ENCODE measurements at places on chromosomes 2 and 18. TPM values are rescaled to one million over a fixed set of nuclear protein-coding genes. Genes with fewer than 3 reads are reported as not detected.

Gene LIMS3
- 1.5 TPM for polyA plus RNA-seq

Gene MAP3K19
- polyA plus RNA-seq: not detected

Gene SPP2
- polyA plus RNA-seq: not detected

Gene SULT1C4
- 7.1 TPM for polyA plus RNA-seq

Gene RAB6C
- polyA plus RNA-seq: 0.17 TPM

Gene CD226
- polyA plus RNA-seq: 0.28 TPM

Gene IL1R2
- polyA plus RNA-seq: 11.2 TPM

Gene RAPH1
- 3.5 TPM for polyA plus RNA-seq

Gene FAP
- 0.45 TPM for polyA plus RNA-seq

Gene SLC23A3
- 10.9 TPM for polyA plus RNA-seq

Gene TXNL4A
- 178 TPM for polyA plus RNA-seq

Gene ALMS1
- 9.2 TPM for polyA plus RNA-seq

Gene ANKRD62
- polyA plus RNA-seq: not detected

Gene ASAP2
- polyA plus RNA-seq: 26.2 TPM

Gene DSG1
- polyA plus RNA-seq: not detected

Gene NEU4
- polyA plus RNA-seq: 2.8 TPM

Gene DUSP19
- polyA plus RNA-seq: 1.8 TPM

Gene ST6GAL2
- 0.22 TPM for polyA plus RNA-seq

Gene TCF23
- polyA plus RNA-seq: not detected

Gene FOXD4L1
- not detected for polyA plus RNA-seq

Gene SMYD1
- not detected for polyA plus RNA-seq

Gene MAP2
- 3.6 TPM for polyA plus RNA-seq

Gene EFHD1
- 280 TPM for polyA plus RNA-seq

Gene UGT1A3
- 0.47 TPM for polyA plus RNA-seq

Gene IL36G
- polyA plus RNA-seq: 1.7 TPM

Gene EFEMP1
- 68.4 TPM for polyA plus RNA-seq

Gene TWIST2
- polyA plus RNA-seq: 0.56 TPM

Gene CRYBA2
- polyA plus RNA-seq: not detected

Gene SPATA3
- not detected for polyA plus RNA-seq

Gene HOXD8
- polyA plus RNA-seq: 122 TPM

Gene DPYSL5
- not detected for polyA plus RNA-seq

Gene CHRNG
- polyA plus RNA-seq: not detected

Gene GPR55
- polyA plus RNA-seq: not detected

Gene VWA3B
- not detected for polyA plus RNA-seq

Gene NTSR2
- not detected for polyA plus RNA-seq

All from kidney (tissue), 22 donors.